ENCODE measurements at places on chromosomes 5 and 9.

GRCh38 chr5:103842936-103843335 lies 280.3 kb upstream of the NUDT12 start:
- DNase-seq, result no peak

GRCh38 chr9:117926031-117926658 lies 221.9 kb downstream of the TLR4 start:
- no peak for DNase-seq

DNA sequence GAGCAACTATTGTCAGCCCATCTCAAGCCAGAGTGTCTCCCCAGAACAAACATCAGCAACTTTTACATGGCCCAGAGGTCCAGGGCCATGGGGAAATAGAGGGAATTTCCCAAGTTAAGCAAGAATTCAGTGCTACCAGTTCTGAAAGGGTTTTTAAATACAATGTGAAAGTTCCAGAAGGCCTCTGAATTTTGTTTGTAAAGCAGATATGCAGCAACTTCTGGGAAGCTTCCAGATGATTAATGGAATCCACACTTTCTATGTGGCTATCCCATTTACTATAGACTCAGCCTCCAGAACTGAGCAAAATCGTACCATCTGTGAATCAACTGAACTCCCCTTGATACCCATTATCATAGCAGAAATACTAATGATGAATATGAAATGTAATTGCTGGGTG lies 93.8 kb downstream of the FEM1C start:
- no peak for DNase-seq

DNA sequence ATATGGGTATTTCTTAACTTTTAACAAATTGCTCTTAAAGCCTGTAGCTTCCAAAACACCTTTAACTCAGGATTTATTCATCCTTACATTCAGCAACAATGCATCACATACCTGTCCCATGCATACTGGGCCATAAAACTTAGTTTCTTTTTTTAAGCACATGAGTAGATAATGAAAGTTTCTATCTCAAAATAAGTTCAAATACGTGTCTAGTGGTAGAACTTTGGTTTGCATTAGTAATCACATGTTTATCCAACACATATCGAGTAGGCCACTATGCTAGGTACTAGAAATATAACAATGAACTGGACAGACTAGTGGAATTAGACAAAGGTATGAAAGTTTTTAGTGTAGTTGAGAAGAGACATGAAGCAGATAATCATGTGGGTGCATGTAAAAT lies 99.6 kb downstream of the DOCK2 start:
- no peak for DNase-seq

- no peak for DNase-seq
These were observed 5.8 kb downstream of the BSPRY start for GRCh38 chr9:113355040-113355596.

DNA sequence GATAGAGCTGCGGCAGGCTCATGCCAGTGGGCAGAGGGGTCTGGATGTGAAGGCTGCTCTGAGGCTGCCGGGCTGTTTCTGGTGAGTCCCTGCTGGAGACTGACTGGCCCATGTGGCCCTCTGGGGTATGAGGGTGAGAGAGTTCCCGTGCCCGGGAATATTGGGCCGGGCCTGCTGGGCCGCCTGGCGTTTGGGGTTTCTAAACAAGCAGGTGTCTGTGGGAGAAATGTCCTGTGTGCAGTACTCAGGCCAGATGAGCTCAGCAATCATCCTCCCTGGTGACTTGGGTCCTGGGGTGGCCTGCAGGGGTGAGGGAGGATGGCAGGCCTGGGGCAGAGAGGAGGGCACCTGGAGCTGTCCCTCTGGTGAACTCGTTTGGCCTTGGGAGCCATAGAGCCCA lies 74.9 kb downstream of the MACROH2A1 start:
- DNase-seq, result no peak

DNA sequence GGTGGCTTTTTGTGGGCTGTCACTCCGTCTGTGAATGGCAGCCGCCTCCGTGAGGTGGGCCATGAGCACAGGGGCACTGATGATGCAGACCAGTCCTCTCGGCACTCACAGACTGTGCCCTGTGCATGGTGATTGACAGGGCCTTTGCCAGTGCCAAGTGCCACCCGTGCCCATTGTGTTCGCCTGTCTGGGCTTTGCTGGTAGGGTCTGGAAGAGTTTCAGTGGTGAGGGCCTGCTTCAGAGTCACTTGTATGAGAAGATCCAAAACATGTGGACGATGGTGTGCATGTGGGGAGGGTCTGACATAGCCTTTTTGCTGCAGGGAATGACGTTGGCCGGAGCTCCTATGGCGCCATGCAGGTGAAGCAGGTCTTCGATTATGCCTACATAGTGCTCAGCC lies 34.9 kb downstream of the TENT4A start:
- no peak for DNase-seq

DNA sequence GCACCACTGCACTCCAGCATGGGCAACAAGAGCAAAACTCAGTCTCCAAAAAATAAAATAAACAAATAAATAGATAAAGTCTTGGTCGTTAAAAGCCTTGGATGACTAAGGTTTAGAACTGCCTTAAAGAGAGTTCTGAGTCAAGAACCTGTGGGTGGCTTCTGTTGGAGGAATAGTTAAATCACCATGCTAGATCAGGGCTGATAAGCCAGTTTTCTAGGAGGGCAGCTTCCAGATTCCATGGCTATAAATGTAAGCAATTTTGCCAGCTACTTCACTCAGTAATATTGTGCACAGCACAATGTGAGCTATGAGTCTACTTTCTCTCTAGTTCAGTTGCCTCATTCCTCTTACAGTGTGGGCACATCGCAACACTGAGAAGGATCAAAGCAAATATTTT lies 242.1 kb upstream of the NUDT12 start:
- DNase-seq, result no peak

GRCh38 chr5:13943676-13944075 lies 812 bp downstream of the DNAH5 start:
- no peak for DNase-seq
